ENCODE measurements at places on chromosomes 12 and 14. TPM values are rescaled to one million over a fixed set of nuclear protein-coding genes. Genes with fewer than 3 reads are reported as not detected.

GRCh38 chr14:106209755-106210154 lies 683.4 kb downstream of the TMEM121 start:
- H3K4me1 ChIP-seq: no peaks in the 10 kb centered on the region
- H3K27me3 ChIP-seq: no peaks in the 10 kb centered on the region
- no peak for DNase-seq
- H3K27ac ChIP-seq: no peak overlapping the region
- no peaks in the 10 kb centered on the region for H3K36me3 ChIP-seq

- H3K36me3 ChIP-seq: no peaks in the 10 kb centered on the region
- H3K27ac ChIP-seq: no peak overlapping the region
- no peak overlapping the region for H3K4me3 ChIP-seq
- peak; percentile 21 for DNase-seq
- H3K4me1 ChIP-seq: no peaks in the 10 kb centered on the region
- no peaks in the 10 kb centered on the region for H3K27me3 ChIP-seq
Measured at GRCh38 chr14:88181072-88181471, 142.0 kb downstream of the KCNK10 start.

- no peak for DNase-seq
- no peak overlapping the region for H3K4me3 ChIP-seq
- H3K27me3 ChIP-seq: no peaks in the 10 kb centered on the region
- H3K4me1 ChIP-seq: peaks cover 66% of the 10 kb centered on the region
Measured at GRCh38 chr14:52021957-52022600, 32.7 kb downstream of the RTRAF start.

DNA sequence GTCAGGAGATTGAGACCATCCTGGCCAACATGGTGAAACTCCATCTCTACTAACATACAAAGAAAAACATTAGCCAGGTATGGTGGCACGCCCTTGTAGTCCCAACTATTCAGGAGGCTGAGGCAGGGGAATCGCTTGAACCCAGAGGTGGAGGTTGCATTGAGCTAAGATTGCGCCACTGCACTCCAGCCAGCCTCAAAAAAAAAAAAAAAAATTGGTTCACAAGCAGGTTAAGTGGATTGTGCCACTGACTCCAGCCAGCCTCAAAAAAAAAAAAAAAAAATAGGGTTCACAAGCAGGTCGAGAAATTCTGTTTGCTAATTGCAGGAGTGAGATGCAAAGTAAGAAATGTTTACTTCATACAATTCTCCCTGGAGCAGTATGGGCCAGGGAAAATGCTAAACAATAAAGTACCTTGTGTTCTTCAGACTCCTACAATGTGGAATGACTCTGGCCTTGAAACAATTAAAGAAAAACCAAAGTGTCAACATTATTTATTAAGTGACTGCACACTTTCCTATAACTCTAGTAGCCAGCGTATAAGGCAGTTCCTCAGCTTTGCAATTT lies 6.1 kb downstream of the EDDM3B start:
- H3K4me1 ChIP-seq: no peaks in the 10 kb centered on the region
- H3K36me3 ChIP-seq: no peaks in the 10 kb centered on the region
- DNase-seq: no peak

GRCh38 chr12:50599366-50600095 lies 94.7 kb downstream of the DIP2B start:
- no peak for DNase-seq
- no peak overlapping the region for H3K27ac ChIP-seq
- H3K36me3 ChIP-seq: no peaks in the 10 kb centered on the region
- no peaks in the 10 kb centered on the region for H3K27me3 ChIP-seq

DNA sequence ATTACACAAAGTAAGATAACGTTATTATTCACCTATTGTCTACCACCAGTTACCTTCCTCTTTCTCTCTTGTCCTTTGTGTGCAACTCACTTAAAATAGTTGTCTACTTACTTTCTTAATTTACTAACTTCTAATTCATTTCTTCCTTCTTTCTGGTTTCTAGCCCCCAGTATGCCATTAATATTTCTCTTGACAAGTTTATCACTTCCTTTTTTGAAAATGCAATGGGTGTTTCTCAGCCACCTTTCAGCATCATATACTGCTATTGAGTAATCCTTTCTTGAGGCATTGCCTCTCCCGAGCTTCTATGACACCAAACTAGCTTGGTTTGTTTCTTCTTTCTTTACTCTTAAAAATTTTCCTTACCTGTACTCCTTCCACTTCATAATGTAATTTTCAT lies 633.6 kb downstream of the TMTC2 start:
- no peak for DNase-seq
- H3K27me3 ChIP-seq: no peaks in the 10 kb centered on the region
- no peak overlapping the region for H3K27ac ChIP-seq
- no peaks in the 10 kb centered on the region for H3K36me3 ChIP-seq
- no peaks in the 10 kb centered on the region for H3K4me1 ChIP-seq

GRCh38 chr14:30861200-30861599 lies 13.2 kb upstream of the COCH start:
- H3K27me3 ChIP-seq: peaks cover 30% of the 10 kb centered on the region
- H3K36me3 ChIP-seq: no peaks in the 10 kb centered on the region
- no peak overlapping the region for H3K4me3 ChIP-seq
- H3K4me1 ChIP-seq: no peaks in the 10 kb centered on the region

DNA sequence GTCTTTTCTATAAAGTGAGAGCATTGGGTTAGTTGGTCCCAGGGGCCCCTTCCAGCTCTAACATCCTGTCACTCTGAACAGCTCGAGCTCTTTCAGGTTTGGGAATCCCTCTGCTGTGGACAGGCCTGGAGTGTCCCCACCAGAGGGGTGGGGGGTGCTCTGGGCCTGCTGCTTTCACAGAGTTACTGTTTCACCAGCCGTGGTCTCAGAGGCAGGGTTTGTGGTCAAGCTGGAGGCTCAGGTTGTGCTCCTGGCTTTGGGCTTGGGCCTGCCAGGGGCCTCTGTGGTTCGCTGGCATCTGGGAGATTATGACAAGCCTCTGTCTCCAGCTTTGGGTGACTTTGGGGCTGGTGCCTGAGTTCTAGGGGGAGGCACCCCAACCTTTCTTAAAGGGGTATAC lies 59.6 kb downstream of the FBXL14 start:
- peaks cover 10% of the 10 kb centered on the region for H3K36me3 ChIP-seq
- H3K27me3 ChIP-seq: no peaks in the 10 kb centered on the region
- peak overlapping the region; percentile 42 for H3K4me3 ChIP-seq
- DNase-seq: peak; percentile 57

DNA sequence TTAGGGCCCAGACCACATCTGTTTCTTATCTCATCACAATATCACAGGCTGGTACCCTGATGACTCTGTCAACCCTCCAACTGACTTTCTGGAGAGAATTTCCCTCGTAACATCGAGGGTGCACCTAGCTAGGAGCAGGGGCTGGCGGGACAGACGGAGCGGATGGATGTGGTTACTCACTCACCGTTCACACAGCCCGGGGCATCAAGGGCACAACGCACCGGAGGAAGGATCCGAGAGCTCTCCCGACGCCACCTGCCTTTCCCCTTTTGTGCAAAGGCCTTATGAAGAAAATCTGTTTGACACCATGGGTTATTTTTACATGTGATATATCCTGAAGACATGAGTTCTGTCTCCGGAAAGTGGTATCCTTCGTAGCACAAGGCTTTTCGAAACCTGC lies 31.4 kb downstream of the SLC15A4 start:
- peaks cover 3% of the 10 kb centered on the region for H3K4me1 ChIP-seq
- no peaks in the 10 kb centered on the region for H3K27me3 ChIP-seq
- no peak for DNase-seq

DNA sequence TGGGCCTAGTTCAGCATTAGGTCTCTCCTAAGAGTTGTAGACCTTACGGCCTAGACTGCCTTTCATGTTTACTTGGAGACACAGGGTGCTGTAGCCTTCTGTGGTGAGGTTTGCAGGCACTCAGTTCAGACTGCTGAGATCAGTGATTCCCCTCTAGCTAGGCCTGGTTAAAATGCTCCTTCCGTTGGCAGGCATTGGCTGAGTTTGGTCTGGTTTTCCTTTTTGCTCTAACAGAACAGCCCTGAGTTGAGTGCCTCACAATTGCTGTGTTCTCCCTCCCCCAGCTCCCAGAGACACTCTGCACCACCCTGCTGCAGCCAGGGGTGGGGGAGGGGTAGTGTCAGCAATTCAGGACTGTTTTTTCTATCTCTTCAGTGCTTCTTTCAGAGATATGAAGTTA lies 178.9 kb upstream of the DYRK2 start:
- peaks cover 10% of the 10 kb centered on the region for H3K27me3 ChIP-seq
- H3K4me3 ChIP-seq: no peak overlapping the region
- peaks cover 2% of the 10 kb centered on the region for H3K4me1 ChIP-seq

GRCh38 chr14:33611405-33612196 lies 339.3 kb downstream of the EGLN3 start:
- H3K27me3 ChIP-seq: peaks cover 3% of the 10 kb centered on the region
- H3K36me3 ChIP-seq: no peaks in the 10 kb centered on the region
- no peak for DNase-seq
- no peak overlapping the region for H3K27ac ChIP-seq
- peaks cover 19% of the 10 kb centered on the region for H3K4me1 ChIP-seq

DNA sequence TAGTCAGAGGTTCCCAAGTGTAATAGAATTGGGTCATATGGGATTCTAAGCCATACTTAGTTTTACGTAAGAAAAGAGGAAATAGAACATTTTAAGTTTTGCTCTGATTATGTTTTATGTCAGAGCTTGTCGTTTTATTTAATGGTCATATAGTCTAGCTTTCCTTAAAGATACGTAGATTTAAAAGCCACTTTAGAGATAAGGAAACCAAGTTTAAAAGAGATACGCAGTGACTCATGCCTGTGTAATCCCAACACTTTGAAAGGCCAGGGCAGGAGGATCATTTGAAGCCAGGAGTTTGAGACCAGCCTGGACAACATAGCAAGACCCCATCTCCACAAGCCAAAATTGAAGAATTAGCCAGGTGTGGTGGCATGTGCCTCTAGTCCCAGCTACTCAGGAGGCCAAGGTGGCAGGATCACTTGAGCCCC lies 19.5 kb downstream of the MAPK1IP1L start:
- no peaks in the 10 kb centered on the region for H3K27me3 ChIP-seq
- no peak overlapping the region for H3K27ac ChIP-seq
- no peak for DNase-seq
- no peak overlapping the region for H3K4me3 ChIP-seq

DNA sequence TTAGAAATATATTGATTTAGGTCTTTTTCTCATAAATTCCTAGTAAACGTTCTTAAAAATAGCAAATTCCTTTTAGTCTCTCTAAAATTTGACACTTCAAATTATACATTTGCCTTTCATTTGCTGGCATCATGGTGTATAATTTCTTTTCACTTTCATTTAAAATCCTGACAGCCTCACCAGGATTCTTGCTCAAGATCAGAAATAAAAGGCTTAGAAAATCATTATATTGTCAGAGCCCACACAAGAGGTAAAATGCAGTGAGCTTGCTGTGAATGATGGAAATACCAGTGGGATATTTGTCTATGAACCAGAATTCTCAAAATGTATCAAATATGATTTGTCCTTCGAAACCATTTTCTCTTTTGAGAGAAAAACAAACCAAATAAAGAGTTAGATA lies 78.2 kb upstream of the PIK3C2G start:
- DNase-seq: no peak
- peaks cover 46% of the 10 kb centered on the region for H3K27me3 ChIP-seq
- H3K4me3 ChIP-seq: no peak overlapping the region
- no peaks in the 10 kb centered on the region for H3K36me3 ChIP-seq

DNA sequence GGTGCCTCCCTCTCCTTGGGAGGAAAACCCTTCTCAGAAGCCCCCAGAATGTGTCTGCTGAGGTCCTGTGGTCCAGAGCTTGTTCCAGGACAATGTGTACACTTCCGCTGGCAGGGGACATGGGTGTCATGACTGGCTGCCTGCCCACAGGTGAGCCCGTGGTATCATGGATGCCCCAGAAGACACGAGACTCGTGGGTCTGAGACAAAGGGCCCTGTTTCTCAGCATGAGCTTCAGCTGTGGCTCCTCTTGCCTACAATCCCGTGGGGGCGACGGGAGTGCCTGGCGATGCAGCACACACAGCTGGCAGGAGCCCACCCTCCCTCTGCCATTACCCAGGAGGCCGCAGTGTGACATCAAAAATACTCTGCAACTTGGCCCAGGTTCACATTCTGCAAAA lies 7.0 kb downstream of the TMEM121 start:
- H3K27ac ChIP-seq: no peak overlapping the region
- peaks cover 6% of the 10 kb centered on the region for H3K27me3 ChIP-seq
- no peaks in the 10 kb centered on the region for H3K4me1 ChIP-seq

- no peaks in the 10 kb centered on the region for H3K27me3 ChIP-seq
- peaks cover 19% of the 10 kb centered on the region for H3K4me1 ChIP-seq
- no peak overlapping the region for H3K27ac ChIP-seq
- H3K4me3 ChIP-seq: no peak overlapping the region
Measured at GRCh38 chr12:47124451-47124850, 44.7 kb upstream of the AMIGO2 start.

DNA sequence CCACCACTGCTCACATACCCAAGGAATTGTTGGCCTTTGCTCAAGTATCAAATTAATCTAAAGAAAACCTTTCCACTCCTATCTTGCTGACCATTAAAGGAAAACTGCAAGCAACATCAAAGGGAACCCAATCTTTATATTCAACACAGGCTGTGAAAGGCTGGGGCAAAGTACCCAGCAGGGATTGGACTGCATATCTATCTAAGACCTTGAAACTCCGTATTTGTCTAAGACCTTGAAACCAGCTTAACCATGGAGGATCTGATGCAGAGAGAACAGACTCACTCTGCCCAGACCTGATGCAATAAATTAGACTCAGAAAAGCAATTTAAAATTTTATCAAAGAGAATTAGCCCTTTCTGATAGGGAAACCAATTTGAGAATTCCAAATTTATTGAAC lies 102.2 kb downstream of the DIO2 start:
- no peaks in the 10 kb centered on the region for H3K36me3 ChIP-seq
- no peaks in the 10 kb centered on the region for H3K4me1 ChIP-seq
- H3K27ac ChIP-seq: no peak overlapping the region
- H3K27me3 ChIP-seq: peaks cover 5% of the 10 kb centered on the region
- no peak overlapping the region for H3K4me3 ChIP-seq

GRCh38 chr12:93853698-93854478 lies 176.7 kb downstream of the CRADD start:
- peaks cover 4% of the 10 kb centered on the region for H3K4me1 ChIP-seq
- H3K4me3 ChIP-seq: no peak overlapping the region
- no peak for DNase-seq

GRCh38 chr12:19482551-19483109 lies 43.3 kb downstream of the AEBP2 start:
- no peaks in the 10 kb centered on the region for H3K27me3 ChIP-seq
- H3K27ac ChIP-seq: peak overlapping the region; percentile 78
- peaks cover 50% of the 10 kb centered on the region for H3K36me3 ChIP-seq
- H3K4me1 ChIP-seq: peaks cover 29% of the 10 kb centered on the region

Gene BDKRB2
- total RNA-seq: 0.40 TPM

Gene A2M
- total RNA-seq: 1.2 TPM

Gene LRTM2
- not detected for total RNA-seq

Gene C12orf50
- total RNA-seq: not detected

Gene DHRS7
- total RNA-seq: 45.5 TPM

Gene MYO1H
- not detected for total RNA-seq

Data from osteocyte (in vitro differentiated cells).